WTC11 (cell line): ENCODE measurements at places on chromosomes 12 and 14.

DNA sequence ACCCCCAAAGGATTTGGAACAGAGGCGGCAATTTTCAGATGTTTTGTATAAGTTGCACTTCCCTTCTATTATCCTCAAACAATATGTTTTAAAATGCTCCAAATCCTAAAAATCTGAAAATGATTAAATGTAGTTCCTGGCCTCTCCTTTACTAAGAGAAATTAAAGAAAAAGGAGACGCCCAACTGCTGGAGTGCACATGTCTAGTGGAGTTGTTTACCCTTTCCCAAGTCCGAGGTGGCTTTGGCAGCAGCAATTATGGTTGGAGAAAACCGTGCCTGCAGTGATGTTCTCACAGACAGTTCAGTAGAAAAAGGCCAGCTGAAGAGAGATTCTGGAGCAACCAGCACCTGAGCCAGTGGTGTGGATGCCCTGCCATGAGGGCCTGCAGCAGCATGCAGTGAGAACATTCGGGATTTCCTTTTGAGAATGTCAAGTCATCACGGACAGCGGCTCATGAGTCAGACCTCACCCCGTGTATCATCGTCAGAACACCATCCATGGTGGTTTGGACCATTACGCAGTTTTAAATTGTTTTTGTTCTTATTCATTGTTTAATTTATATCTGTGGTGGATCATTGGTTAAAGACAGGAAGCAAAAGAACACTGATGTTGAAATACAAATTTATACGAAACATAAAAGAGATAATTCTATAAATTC is 179.0 kb upstream of the KRR1 start:
- H3K4me3 ChIP-seq: no peak overlapping the region
- peaks cover 16% of the 10 kb centered on the region for H3K4me1 ChIP-seq
- no peak overlapping the region for H3K27ac ChIP-seq
- no peaks in the 10 kb centered on the region for H3K36me3 ChIP-seq

DNA sequence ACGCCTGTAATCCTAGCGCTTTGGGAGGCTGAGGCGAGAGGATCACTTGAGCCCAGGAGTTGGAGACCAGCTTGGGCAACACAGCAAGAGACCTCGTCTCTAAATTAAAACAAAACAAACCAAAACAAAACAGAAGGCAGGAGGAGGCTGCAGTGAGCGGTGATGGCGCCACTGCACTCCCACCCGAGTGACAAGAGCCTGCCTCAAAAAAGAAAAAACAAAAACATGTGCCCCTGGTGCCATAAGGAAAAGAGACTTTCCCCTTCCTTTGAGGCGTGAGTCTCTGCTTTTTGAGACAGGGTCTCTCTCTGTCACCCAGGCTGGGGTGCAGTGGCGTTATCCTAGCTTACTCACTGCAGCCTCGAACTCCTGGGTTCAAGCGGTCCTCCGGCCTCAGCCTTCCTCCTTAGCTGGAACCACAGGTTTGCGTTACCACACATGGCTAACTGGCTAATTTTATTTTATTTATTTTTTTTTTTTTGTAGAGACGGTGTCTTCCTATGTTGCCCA is 9.0 kb upstream of the EAPP start:
- no peak overlapping the region for H3K27ac ChIP-seq
- no peaks in the 10 kb centered on the region for H3K4me1 ChIP-seq
- H3K27me3 ChIP-seq: no peaks in the 10 kb centered on the region
- no peaks in the 10 kb centered on the region for H3K36me3 ChIP-seq

DNA sequence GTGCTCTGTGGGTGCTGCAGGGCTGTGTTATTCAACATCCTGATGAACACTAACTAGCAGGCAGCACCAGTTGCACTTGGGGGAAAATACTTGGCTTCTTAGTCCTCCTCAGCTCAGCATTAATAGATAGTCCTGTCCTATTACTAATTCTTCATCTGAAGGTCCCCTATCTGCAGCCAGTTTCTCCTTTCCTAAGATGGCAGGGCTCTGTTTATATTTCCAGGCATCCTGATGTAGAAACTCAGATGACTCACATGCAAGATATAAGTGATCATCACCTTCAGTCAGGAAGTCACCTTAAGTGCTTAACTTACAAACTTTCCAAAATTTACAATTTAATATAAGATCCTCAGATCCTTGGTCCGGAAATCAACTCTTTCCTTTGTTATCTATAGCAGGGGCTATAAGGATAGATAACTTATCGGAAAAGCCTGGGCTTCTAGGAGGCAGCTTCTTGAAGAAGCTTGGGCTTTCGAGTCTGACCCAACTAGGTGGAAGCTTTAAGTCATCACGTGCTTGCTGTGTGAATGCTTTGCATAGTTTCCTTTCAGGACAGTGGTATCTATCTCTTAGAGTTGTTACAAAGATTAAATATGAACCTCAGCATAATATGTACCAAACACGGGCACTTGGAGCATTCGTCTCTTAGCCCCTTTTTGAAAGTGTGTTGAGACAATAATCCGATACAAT is 181.0 kb upstream of the GRIP1 start:
- no peak overlapping the region for H3K4me3 ChIP-seq
- DNase-seq: no peak
- H3K27me3 ChIP-seq: no peaks in the 10 kb centered on the region
- no peaks in the 10 kb centered on the region for H3K36me3 ChIP-seq
- no peak overlapping the region for H3K27ac ChIP-seq

DNA sequence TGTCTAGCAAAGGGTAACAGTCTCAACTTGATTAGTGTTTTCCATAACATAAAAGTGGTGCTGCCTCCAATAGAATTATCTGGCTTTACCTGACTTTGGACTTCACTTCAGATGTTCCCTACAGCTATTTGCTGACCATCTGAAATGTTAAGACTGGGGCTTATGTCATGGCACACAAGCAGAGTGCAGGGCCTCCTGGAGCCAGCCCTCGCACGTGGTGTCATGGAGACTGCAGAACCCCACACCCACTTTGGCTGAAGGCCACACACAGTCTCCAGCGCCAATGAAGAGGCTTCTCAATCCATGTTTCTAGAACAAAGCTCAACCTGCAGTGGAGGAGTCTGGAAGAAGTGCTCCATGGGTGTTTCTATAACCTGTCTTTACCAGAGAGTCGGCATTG is 169.6 kb upstream of the FRMD6 start:
- DNase-seq: no peak
- no peaks in the 10 kb centered on the region for H3K36me3 ChIP-seq
- peaks cover 7% of the 10 kb centered on the region for H3K4me1 ChIP-seq
- no peak overlapping the region for H3K27ac ChIP-seq
- no peaks in the 10 kb centered on the region for H3K27me3 ChIP-seq

GRCh38 chr12:49223590-49224369 is 34.9 kb upstream of the TUBA1A start:
- no peaks in the 10 kb centered on the region for H3K36me3 ChIP-seq
- no peak for DNase-seq
- no peaks in the 10 kb centered on the region for H3K27me3 ChIP-seq

DNA sequence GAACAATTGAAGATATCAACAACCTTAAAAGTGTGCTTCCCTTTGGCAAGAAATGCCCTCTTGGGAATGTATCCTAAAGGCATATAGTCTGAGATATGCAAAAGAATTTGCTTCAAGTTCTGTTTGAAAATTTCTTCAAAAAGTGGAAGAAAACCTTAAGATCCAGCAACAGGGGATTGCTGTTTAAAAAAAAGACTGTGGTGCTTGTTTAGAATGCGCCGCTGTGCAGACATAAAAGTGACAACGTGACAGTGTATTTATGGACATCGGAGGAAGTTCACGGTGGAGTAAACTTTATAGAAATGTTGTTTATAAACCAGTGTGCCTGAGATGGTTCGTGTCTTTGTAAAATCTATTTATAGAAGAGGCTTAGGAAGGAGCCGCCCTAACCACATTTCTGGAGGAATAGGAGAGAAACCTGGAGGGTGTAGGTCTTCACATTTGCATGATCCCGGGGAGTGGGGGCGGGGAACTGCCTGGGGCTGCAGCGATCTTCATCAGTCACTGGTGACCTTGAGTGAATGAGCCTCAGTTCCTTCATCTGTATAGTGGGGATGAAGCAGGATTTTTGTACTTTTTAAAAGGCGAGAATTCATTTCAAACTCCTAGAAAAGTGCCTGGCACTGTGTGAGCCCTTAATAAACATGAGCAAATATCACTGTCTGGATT is 27.5 kb downstream of the ADGRD1 start:
- H3K36me3 ChIP-seq: no peaks in the 10 kb centered on the region
- peaks cover 11% of the 10 kb centered on the region for H3K4me1 ChIP-seq
- H3K27ac ChIP-seq: no peak overlapping the region
- H3K4me3 ChIP-seq: no peak overlapping the region
